Activated CD4-positive, alpha-beta T cell treated with anti-CD3 and anti-CD28 coated beads, Interleukin-10, Interleukin-2, amounts not matched to agents 100 ng/mL and 50 ng/mL, durations not matched to agents 16 hours and 8 hours (primary cell): ENCODE measurements at places on chromosomes 7 and 10.
A peak's percentile ranks its signal among the peaks of the same experiment; 100 is the strongest.

GRCh38 chr10:89701242-89702120, at the start of gene KIF20B:
Gene KIF20B (plus strand): TSS chr10:89701590. CDS start chr10:89705295, 3,705 bp downstream.
- peak; percentile 99 for DNase-seq

GRCh38 chr7:50560865-50561351, 4.3 kb downstream of the DDC start:
- DNase-seq: no peak

DNA sequence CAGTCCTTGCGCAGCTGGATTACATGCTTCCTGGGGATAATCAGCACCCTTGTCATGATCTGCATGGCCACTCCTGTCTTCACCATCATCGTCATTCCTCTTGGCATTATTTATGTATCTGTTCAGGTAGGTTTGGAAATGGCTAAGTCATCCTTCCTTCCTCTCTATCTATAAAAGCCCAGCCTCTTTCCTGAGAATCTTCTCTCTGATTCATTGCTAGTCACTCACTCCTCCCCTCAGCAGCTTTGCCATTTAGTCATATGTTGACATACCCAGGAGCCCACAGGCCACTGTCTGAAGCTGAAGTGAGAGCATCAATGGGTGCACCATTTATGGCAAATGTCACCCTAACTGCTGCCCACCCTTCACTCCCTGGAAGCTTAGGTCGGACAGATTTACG, 52.0 kb downstream of the ABCC2 start:
- DNase-seq: peak; percentile 35

DNA sequence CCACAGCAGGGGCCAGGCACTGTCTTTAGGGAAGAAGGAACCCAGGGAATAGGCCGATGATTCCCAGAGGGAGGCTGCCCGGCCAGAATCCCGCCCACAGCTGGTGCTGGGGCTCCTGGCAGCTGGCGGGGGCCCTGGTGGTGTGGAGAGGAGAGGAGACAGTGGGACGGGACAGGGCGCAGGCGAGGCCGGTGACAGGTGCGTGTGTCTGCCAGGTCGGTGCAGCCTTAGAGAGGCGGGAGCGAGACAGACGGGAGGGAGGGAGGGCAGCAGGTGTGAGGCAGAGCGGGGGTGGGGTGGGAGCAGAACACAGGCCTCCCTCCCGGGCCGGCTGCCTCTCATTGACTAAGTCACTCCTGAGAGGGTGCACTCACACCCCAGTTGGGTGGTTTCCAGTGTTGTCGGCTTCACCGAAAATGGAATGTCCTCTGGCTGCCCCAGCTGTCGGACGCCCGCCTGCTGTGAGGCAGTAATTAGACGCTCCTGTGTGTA, 55.2 kb downstream of the ELFN1 start:
- DNase-seq: no peak

DNA sequence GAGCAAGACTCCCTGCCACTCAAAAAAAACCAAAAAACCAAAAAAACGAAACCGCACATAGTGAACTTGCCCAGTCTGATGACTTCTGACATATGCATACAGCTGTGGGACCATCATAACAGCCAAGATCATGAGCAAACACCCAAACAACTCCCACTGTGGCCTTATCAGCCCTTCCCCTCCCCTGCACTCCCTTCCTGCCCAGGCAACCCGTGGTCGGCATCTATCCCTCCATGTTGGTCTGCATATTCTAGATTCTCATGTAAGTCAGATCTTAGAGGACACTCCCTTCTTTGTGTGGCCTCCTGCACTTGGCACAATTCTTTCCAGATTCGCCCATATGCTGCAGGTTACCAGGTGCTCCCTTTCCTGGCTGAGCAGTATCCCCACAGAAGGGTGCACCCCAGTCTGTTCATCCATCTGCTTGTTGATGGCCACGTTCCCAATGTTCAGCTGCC, 72.8 kb downstream of the GNA12 start:
- DNase-seq: no peak

DNA sequence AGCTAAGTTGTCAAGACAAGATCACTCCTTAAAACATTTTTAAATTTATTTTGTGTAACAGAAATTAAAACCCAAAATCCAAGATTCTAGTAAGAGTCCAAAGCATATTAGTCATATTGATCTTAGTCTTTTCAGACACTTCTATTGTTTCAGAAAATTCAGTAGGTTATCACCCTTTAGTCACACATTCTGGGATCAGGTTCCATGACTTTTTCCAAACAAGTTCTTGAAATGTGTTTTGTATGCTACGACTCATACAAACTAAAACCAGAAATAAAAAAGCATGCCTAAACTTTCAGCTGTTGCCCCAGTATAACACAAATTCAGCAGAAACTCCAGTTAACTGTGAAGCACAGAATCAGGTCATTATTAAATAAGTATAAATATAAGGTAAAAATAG, 10.7 kb downstream of the SEMA3D start:
- no peak for DNase-seq

DNA sequence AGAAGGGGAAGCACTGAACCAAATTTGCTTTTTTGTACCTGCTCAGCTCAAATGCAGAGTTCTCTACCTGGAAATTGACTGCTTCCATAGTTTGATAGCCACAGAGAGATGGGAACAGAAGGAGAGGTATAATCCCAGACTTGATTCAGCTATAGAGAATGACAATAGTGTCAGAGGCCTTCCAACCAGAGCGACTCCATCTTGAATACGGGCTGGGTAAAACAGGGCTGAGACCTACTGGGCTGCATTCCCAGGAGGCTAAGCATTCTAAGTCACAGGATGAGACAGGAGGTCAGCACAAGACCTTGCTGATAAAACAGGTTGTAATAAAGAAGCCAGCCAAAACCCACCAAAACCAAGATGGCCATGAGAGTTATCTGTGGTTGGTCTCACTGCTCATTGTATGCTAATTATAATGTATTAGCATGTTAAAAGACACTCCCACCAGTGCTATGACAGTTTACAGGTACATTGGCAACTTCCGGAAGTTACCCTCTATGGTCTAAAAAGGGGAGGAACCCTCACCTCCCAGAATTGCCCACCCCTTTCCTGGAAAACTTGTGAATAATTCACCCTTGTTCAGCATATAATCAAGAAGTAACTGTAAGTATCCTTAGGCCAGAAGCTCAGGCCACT, 42.7 kb upstream of the ATRNL1 start:
- no peak for DNase-seq

- DNase-seq: peak; percentile 43
These were observed 118.7 kb downstream of the C10orf105 start for GRCh38 chr10:71600849-71601248.

DNA sequence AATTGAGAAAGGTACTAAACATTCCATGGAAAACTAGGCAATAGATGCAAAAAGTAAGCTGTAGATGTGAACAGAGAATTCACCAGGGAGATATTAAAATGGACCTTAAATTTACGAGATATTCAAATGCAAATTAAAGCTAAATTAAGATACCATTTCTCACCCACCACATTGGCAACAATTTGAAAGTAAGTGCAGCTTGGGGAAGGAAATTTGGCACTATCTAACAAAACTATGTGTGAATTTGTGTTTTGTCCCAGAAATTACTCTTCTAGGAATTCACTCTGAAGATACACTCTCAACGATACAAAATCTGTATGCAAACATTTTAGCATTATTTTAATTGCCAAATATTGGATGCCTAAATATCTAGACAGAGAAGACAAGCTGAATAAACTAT, 178.2 kb upstream of the SORCS1 start:
- DNase-seq: no peak

DNA sequence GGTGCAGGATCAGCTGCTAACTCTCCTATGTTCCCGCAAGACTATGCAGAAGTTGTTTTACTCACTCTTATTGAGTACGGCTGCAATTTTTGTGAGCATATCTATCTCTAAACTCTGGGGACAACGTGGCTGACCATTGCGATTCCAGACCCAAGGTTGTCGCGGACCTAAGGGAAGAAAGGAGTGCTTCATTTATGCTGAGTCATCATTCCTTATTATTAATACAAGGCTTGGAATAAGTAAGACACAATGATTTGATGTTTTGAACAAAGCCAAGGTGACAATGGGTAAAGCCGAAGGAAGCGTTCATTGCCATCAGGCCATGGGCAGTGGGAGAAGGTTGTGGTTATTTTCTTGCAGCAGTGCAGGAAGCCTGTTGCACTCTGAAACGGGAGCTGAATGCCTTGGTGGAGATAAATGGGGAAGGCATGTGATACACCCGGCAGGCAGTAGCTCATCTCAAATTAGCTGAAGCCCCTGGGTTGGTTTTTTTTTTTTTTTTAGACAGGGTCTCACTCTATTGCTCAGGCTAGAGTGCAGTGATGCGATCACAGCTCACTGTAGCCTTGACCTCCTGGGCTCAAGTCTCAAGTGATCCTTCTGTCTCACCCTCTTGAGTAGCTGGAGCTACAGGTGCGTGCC, 605.7 kb downstream of the TYW1 start:
- no peak for DNase-seq

DNA sequence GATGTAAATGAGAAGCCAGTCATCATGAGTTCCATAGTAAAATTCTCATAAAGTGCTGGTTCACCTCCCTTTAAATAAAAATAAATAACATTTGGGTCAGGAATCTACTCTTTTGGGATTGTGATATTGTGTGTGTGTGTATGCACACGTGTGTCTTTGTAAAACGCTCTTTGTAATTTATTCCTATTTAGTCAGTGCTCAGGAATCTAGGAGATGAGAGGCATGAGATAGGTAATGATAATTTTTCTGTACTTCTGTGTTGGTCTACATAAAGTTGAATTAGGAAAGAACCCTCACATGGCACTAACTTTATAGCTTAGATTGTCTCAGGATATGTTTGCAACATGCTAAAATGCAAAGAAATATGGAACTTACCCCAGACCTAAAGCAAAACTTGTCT, 4.9 kb upstream of the CALCR start:
- DNase-seq: no peak

DNA sequence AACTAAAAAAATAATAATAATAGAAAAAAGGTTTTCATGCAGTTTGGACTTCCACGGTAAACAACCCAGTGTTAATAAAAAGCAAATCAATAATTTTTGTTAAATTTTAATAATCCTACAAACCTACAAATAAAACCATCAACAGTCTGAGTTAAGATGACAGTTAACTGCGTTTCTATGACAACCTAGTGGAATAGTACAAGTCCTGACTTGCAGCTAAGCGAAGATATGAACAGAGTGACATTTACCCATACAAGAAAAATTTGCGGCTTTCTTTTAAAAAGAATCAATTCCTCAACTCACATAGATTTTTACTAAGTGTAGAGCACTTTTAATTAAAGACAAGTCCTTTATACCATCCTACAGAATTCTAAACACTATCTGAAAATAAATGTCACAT, 35.6 kb downstream of the VPS41 start:
- no peak for DNase-seq

GRCh38 chr7:71548746-71549145, 416.8 kb downstream of the GALNT17 start:
- no peak for DNase-seq

GRCh38 chr7:106283831-106284713, 711 bp downstream of the NAMPT start:
- DNase-seq: peak; percentile 67

- no peak for DNase-seq
These were observed 52.1 kb upstream of the SLC29A3 start for GRCh38 chr10:71266918-71267442.

DNA sequence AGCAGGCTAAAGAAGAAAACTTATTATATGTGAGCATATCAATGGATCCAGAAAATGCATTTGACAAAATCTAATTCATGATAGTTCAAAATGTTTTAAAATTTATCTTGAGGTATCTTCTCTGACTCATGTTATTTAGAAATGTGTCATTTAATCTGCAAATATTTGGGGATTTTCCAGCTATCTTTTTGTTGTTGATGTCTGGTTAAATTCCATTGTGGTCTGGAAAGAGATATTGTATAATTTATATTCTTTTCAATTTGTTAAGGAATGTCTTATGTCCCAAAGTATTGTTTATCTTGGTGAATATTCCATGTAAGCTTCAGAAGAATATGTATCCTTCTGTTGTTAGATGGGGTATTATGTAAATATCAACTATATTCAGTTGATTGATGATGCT, 942.5 kb downstream of the KCNMA1 start:
- DNase-seq: no peak

GRCh38 chr10:44801383-44802327, 109.5 kb upstream of the TMEM72 start:
- no peak for DNase-seq

DNA sequence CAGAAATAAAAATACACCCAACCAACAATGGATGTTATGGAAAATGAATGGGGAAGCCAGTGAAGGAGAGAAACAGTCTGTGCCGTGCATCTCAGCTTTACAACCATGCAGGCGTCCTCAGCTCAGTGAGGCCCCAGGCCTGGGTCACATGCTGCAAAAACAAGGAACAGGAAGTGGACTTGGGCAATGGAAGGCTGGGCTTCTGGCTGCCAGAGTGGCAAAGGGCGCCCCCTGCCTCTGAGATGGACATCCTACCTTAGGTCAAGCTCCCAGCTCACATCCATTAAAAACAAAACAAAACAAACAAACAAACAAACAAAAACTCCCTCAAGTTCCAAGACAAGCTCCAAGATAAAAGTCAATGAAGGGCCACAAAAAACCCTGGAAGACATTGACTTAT, 54.7 kb upstream of the AFAP1L2 start:
- peak; percentile 38 for DNase-seq

- DNase-seq: no peak
These were observed 27.5 kb upstream of the NPVF start for GRCh38 chr7:25255611-25256332.

DNA sequence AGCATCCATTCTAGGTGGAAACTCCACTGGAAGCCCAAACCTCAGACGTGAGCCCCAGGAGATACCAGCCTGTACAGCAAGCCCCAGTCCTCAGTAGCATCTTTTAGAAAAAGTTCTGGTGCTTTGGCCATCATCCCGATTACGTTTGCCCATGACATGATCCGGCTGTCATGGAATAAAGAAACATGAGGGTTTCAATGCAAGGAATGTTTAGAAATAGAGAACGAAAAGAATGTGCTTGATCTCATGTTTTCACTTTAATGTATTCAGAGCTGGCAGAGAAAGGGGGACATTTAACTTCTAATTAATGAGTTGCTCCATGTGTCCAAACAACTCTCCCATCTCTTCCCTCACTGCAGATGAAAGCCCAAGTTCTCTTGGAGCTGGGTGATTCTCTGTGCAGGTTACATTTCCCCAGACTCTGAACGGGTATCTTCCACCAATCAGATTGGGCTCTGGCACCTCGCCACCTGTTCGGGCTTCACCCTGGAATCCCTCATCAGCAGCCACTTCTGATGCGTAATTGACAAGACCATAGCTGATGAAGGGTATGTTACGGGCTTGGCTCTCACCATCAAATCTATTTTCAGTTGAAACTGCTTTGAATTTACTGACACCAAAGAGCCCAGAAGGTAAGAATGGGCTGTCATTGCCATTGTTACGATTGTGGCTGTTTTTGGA, 165.3 kb downstream of the PLXNA4 start:
- DNase-seq: no peak

DNA sequence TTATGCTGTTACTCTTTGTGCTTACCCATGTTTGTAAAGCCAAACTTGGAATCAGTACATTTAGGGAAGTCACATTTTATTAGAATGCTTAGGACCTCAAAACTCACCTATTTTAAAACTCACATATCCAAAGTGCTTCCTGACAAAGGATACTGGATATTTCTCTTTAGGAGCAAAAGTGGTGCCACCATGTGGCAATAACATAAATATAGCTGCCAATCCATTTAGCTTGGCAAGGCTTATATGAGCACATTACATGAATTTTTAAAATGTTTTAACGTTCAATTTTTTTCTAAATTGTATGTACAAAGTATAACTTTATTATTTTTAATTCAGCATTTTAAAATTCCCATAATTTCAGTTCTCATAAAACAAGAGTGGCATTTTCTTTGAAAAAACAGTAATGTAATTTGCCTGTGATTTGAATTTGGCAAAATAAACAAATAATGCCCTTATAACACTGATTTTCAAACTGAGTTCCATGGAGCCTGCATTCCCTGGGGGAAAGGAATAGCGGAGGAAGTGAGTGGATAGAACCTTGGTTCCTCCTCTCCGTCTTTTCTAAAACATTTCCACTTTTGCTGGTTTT, 75.4 kb downstream of the HDAC9 start:
- no peak for DNase-seq
